ENCODE measurements at places on chromosomes 11 and 22.

DNA sequence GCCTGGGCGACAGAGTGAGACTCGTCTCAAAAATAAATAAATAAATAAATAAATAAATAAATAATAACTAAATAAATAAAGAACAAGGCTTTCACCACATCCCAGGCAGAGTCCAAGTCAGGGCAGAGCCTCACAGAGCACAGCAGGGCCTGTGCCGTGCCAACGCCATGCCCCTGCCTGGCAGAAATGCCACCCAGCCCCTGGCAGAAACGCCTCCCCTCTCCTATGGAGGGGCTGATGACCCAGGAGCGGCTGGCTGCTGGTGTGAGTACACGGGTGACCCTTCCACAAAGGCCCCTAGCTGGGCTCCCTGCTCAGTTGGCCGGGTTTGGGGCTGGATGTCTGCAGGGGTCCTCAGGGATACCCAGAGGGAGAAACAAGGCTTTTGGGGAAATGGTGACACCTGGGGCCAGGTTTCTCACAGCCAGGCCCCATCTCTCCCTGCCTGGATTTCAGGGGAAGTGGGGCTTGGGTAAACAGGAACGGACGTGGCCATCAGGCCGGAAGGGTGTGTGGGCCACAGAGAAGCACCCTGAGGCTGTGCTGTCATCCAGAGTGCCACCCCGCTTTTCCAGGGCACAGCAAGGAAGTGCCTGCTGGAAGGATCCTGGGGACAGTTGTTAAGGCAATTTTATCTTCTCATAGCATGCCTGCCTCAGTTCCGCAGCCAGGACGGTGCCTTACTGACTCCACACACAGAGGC lies 5.1 kb downstream of the BID start:
- no peak for DNase-seq

DNA sequence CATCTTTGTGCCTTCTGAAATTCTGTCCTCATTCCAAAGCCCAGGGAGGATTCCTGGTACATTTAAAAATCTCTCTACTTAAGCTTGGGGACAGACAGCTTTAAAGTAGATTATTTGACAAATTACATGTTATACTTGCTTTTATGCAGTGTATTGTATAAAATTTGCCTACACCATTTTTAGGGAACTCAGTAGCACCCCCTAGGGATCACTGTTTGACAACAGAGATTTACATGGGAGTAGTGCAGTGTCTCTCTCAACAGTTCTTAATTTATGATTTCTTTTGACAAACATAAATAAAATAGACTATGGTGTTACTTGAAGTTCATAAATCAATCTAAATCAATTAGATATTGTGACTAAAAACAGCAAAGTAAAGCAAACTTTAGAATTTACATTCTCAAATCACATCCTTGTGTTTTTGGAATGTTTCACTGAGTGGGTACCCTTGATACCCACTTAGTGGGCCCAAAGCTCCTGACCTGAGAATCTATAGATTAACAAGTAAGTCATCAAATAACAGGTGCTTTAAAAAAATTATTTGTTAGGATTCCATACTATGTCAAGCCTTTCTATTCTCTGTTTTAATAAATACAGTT lies 428.8 kb downstream of the DYNC2H1 start:
- DNase-seq: peak; percentile 23

- DNase-seq: no peak
These were observed 85.1 kb downstream of the RRAS2 start for GRCh38 chr11:14273895-14274294.

DNA sequence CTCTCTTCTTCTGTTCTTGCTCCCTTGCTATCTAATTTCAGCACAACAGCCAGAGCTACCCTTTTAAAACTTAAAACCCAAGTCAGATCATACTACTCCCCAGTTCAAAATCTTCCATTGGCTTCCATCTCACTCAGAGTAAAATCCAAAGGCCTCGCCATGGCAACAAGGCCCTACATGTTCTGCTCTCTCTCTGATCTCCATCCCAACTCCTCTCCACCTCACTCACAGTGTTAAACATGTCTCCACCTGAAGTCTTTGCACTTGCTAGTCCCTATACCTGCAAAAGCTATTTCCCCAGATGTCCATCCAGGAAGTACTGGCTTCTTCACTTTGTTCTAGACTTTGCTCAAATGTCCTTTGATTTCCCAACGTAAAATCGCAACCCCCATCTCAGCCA lies 3.0 kb upstream of the GRAP2 start:
- no peak for DNase-seq

GRCh38 chr11:63802637-63803414 lies 10.4 kb upstream of the SPINDOC start:
- DNase-seq: peak; percentile 64

DNA sequence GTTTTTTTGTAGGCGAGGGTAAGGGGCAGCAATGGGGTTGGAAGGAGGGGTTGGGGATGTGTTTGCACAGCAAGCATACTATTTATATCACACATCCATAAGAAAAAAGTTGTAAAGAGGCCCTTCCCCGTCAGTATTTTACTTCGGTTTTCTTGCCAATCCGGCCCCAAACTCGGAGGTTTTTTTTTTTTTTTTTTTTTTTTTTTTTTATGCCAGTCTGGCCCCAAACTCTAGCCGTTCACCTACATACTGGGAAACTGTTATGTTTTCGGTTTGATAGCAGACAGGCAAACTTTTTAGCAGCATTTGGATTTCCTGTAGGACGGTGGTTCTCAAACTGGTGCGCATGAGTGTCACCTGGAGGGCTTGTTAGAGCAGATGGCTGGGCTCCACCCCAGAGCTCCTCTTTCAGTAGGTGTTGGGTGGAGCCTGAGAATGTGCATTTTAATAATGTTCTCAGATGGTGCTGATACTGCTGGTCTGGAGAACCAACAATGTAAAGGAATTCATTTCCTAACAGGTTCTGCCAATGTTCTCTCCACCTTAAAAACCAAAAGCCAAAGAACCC lies 76.5 kb upstream of the ZBED5 start:
- DNase-seq: peak; percentile 35

GRCh38 chr22:36731916-36732315 lies 28.4 kb upstream of the CACNG2 start:
- DNase-seq: no peak

- peak; percentile 41 for DNase-seq
These were observed 107.4 kb downstream of the ZBTB16 start for GRCh38 chr11:114166897-114167323.

DNA sequence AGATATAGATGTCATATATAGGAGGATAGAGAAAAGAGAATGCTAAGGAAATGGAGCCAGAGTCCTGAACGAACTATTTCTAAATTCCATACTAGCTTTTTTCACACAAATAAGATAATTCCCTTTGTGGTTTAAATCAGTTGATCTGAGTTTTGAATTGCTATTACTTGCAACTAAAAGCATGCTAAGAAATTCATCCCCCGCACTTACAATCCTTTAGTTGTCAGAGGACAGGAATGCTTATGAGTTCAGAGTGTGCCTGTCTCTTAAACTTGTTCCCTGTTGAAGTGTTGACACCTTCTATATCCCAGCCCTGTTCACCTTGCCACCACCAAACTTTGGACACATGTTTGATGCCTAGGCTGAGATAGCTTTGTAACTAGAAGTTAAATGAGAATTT lies 406.2 kb downstream of the METTL15 start:
- DNase-seq: no peak

DNA sequence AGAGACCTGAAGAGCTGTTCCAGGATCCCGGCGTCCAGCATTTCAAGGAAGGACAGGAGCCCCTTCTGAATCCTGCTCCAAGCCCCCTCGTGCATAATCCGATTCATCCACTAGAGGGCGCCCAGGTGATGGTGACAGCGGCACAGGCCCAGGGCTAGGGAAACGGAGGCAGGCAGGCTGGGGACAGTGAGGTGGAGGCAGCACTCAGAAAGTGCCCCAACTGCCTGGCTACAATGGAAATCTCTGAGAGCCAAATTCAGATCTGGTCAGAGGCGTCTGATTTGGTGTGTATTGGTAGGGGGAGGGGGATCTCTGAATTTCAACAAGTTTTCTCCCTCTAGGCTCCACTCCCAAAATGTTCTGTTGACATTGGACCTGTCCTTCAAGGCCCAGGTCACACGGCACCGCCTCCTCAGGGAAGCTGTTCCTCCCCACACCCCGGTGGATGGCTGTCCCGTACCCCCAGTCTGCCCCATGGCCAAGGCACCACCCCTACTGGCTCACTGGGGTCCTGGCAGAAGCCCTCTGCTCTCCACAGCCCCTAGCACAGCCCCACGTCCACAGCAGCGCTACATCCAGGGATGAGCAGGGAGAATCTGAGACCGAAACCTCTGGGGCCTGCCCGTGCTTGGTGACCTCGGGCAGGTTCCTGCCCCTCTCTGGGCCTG lies 142.9 kb downstream of the CRYBB2 start:
- peak; percentile 5 for DNase-seq

DNA sequence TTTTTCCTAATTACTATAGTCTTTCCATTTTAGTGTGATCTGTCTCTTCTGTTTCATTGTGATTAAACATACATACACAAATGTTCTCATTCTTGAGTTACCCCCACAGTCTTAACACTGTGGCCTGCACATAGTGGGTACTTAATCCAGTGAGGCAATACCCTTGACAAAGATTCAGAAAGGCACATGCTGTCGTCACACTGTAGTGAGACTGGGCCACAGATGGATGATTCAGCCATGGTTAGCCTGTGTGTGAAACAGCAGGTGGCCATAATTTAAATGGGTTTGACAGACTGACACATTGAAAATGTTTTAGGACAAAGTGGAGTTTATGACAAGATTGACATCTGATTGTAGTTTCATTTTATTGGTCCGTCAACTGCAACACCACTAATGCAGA lies 313.1 kb downstream of the C11orf87 start:
- DNase-seq: no peak

- DNase-seq: no peak
These were observed 10.5 kb downstream of the TOLLIP start for GRCh38 chr11:1298695-1299492.

GRCh38 chr22:42431401-42432019 lies 693 bp downstream of the NFAM1 start:
- DNase-seq: no peak

DNA sequence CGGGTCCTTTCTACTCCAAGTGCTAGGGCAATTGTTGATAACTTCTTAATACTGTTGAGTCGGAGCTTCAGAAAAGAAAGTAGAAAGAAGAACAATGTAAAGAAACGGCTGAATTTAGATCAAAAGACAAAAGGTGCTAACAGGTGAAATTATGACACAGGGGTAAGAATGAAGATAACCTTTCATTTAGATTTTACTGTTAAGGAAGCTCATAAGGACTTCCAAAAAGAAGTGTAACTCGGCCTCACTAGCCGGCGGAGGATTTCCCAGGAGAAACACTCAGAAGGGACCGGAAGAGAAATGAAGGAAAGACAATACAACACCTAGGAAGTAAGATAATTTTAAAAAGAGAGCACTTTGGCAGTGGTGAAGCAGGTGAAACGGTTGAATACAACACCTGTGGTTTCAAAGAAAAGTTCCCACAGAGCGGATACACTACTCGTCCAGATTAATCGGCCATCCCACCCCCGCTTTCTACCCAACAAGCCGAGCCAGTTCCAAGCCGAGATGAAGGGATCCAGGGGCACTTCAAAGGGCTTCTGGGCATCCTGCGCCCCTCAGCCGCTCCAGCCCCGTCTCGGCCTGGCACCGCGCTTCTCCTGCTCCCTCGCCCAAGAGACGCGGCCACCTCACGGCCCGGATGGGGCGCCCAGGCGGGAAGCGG lies 737 bp downstream of the PPP2R1B start:
- no peak for DNase-seq

GRCh38 chr11:112665291-112665690 lies 295.9 kb upstream of the NCAM1 start:
- DNase-seq: no peak

DNA sequence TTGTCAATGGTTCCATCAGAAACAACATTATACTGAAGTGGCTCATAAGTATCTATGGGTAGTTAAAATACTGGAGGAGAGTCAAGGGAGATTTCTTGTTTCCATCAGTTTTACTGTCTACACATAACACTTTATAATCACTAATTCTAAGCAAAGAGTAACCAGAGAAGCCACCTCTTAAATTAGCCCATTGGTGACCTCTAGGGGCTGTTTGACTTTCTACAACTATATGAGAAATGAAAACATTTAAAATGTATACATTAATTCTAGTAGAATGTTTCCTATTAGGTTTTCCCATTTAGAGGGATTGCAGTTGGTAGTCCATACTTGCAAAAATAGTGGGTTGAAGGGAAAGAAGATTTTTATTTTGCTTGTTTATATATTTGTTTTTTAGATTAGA lies 504.3 kb downstream of the FAM181B start:
- no peak for DNase-seq

DNA sequence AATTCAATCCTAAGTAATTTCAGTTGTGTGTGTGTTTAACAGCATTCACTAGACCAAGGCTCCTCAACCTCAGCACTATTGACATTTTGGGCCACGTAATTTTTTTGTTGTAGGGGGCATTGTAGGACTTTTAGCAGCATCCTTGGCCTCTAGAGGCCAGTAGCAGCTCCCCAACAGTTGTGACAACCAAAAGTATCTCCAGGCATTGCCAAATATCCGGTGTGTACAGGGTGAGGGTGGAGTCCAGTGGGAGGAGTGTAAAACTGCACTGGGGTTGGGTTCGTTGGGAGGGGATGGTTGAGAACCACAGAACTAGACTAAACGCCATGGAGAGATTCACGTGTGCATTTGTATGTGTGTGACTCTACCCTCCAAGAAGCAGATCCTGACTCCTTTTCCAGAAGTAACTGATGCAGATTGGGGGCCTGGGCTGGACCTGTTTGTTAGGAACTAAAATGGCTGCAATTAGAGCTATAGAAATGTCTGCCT lies 5.9 kb upstream of the PHF21A start:
- peak; percentile 37 for DNase-seq

- no peak for DNase-seq
These were observed 17.6 kb upstream of the TOLLIP start for GRCh38 chr11:1327064-1327460.

- DNase-seq: no peak
These were observed 95.9 kb upstream of the DDI1 start for GRCh38 chr11:103940551-103940950.

DNA sequence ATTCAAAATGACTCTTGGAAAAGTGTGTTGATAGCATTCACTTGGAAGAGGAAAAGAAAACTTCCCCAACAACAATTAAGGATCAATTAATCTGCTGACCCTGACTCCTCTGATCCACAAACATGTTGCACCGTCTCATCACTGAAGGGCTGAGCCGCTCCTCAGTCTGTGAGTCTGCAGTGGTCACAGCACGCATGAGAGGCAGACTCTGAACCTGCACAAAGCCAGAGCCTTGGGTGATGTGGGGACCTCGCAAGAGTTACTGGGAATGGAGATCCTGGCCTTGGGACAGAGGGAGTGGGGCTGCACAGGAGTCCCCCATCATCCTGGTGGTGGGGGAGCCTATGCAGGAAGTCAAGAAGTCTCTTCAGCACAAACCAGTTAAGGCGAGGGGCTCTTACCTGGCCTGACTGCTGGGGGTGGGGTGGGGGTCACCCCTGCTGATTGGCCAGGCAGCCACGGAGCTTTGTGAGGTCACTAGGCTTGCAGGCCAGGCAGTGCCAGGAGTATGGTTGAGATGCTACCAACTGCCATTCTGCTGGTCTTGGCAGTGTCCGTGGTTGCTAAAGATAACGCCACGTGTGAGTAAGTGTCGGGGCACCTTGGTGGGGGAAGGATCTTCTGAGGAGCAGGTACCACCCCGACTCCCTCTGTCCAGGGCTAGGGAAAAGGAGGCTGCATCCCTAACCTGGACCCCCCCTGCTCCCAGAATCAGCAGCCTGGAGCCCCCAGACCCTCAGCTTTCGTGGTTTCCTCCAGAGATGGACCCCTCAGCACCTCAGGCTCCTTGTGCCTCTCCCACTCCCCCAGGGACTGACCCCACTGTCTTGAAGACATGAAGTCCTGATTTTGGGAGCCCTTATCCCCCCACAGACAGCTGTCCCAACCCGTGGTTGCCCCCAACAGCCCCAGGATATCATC lies at the start of gene ACR:
Gene ACR (plus strand): TSS at position 477 of the 921 bp plus-strand sequence. CDS start 32 bp downstream, at position 509.
- peak; percentile 6 for DNase-seq

- no peak for DNase-seq
These were observed 47.1 kb upstream of the EED start for GRCh38 chr11:86197448-86197847.

All from HAP-1 (cell line).